GM03348 (cell line): ENCODE measurements at places on chromosomes 3 and 15.

GRCh38 chr3:177062052-177062732 lies 135.1 kb downstream of the TBL1XR1 start:
- no peak for DNase-seq

- no peak for DNase-seq
Observed at GRCh38 chr3:87004883-87005282, 13.9 kb upstream of the VGLL3 start.

GRCh38 chr3:111252779-111253178 lies 181.2 kb downstream of the NECTIN3 start:
- DNase-seq = peak; percentile 62

DNA sequence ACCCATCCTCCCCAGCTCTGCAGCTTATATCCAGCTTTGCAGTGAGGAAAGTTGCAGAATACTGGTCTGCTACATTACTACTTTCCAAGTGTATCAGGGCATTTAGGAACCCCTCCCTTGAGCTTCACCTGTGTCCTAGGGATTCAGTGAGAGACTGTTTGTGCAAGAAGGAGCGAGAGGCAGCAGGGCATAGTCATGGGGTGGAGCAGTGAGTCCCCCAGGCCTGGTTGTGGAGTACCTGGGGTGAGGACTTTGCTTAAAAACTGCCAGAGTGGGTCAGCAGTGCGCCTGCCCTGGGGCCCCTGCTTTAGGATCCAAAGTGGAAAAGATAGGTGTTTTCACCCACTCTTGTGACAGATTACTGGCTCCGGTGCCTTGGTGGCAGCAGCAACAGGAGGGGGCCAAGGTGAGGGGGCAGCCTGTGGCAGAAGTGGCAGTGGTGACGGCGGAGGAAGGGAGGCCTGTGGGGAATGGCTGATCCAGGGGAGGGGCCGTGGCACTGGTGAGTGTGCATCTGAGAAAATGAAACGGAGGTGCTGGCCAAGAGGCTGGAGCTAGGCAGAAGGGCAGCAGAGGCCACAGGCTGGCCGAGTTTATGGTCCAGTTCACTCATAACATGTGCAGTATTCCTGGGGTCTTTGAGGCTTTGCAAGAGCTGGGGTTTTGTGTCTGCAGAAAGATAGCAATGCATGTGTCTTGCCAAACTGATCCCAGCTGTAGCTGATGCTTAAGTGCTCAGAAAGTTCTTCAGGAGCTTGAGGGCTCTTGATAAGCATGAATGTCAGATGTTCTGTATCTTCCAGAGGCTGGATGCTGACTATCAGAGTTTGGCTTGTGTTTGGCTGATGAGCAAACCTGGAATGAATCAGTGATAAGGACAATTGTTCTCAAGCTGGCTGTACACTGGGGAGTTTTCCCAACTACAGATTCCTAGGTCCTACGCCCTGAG lies 43.4 kb downstream of the GOLGA6A start:
- peak; percentile 55 for DNase-seq

DNA sequence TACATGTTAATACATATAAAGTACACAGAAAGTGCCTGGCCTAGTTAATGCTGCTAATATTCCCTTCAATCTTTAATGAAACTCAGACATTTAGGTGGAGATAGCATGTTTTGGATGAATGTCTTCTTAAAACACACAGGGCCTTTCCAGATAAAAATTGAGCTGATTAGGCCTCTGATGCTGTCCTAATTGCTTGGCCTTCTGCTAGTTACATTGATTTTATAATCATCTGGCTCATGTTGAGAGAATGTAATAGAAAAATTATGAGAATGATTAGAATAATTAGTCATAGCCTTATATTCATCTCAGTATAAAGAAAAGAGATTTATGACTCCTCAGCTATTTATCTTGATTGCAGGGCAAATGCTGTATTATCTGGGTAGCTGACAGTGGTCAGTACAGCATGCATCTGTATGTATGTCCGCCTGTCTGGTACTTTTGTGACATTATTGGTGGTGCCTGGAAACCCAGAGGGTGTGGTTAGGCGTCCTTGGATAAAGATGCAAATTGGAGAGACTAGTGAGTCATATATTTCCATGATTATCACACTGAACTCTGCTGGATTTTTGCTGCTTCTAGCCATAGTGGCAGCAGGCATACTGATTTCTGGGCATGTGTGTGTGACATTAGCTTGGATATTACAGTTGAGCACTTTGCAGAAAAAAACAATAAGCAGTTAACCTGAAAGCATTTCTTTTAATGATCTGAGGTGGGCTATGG lies 120.8 kb downstream of the FEZF2 start:
- DNase-seq = peak; percentile 13

DNA sequence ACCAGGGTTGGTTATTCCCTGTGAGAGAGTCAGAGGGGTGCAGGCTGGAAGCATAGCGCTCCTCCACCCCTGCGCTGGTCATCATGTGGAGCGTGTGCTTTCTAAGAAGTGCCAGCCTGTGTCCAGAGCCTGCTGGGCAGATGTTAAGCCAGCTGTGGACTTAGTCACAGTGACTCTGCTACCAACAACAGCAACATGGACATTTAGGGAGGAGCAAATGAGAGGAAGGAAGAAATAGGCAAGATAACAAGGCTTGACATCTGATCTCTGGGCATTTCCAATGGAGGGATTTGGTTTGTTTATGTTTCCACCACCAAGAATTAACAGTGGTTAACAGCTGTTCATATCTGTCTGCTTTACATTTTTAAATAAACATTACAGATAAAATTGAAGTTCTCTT lies 36.4 kb upstream of the MYZAP start:
- DNase-seq = no peak

GRCh38 chr3:44954304-44954703 lies 21.7 kb downstream of the ZDHHC3 start:
- no peak for DNase-seq

- no peak for DNase-seq
Observed at GRCh38 chr15:26166429-26166828, 303.3 kb upstream of the ATP10A start.

DNA sequence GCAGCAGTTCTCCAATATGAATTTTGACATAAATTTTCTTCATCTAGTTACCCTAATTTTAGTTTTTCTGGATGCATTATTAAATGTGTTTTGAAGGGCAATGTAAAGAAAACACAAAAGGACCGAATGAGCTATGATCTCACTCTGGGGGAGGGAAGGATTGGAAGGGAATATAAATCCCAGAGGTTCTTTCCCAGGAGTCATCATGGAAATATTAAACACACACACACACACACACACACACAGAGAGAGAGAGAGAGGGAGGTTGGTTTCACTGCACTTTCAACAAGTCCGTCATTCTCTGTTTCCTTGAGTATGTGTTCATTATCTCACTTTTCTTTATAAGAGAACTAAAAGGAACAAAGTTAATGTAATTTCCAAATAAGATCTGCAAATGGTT lies 70.7 kb upstream of the DCBLD2 start:
- DNase-seq = peak; percentile 63

DNA sequence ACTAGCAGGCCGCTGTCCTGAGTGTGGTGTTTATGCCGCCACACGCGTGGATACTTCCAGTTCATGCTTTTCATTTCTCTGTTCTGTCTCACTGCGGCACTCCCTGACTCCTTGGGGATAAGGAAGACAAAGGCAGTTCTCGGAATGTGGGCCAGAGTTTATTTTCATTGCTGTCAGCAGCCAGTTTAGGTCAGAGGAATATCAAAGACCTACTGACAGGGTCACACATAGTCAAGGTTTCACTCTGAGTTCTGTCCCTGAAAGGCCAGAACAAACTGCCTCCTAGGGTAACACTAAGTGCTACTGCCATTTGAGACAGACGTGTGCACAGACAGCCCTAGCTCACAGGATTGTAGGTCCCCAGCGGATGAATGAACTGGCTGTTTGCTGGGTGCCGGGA lies 27.3 kb upstream of the SPTBN5 start:
- DNase-seq = no peak

DNA sequence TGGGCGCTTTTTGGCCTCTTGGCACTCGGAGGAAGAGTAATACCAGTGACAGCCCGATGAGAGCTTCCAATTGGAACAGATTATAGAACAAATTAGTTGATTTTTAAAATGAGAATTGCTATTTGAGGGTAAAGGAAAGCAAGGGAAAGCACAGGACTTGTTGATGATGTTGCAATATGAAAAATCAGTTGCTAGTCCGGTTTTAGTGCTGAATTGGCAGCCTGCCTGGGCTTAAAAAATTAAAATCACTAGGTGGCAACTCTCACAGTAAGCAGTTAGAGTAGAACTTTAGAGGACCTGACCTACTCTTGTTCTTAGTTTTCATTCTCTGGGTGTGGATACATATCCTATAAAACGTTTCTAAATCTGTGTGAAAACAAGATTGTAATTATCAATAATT lies 2.1 kb upstream of the SCAANT1 start:
- peak; percentile 55 for DNase-seq

DNA sequence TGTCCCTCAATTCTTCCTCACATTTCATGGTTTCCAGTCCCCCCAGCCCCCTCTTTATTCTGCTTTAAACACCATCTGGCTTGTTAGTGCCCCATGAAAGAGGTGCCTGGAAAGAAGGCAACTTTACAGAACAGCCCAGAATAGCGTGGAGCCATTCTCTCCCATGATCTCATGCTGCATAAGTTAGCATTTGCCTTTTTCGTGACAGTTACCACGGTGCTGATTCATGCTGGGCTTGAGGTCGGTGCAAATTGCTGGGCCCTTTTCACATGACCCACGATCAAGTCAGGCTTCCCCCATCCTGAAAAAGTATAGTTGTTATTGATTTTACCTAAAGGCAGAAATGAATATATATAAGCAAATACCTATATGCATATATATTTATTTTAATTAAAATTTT lies 29.6 kb downstream of the SQOR start:
- DNase-seq = peak; percentile 32

GRCh38 chr15:69881766-69882165 lies 216.0 kb downstream of the TLE3 start:
- DNase-seq = no peak
